Kasumi-1 (cell line): ENCODE measurements at places on chromosomes 16 and 17.

DNA sequence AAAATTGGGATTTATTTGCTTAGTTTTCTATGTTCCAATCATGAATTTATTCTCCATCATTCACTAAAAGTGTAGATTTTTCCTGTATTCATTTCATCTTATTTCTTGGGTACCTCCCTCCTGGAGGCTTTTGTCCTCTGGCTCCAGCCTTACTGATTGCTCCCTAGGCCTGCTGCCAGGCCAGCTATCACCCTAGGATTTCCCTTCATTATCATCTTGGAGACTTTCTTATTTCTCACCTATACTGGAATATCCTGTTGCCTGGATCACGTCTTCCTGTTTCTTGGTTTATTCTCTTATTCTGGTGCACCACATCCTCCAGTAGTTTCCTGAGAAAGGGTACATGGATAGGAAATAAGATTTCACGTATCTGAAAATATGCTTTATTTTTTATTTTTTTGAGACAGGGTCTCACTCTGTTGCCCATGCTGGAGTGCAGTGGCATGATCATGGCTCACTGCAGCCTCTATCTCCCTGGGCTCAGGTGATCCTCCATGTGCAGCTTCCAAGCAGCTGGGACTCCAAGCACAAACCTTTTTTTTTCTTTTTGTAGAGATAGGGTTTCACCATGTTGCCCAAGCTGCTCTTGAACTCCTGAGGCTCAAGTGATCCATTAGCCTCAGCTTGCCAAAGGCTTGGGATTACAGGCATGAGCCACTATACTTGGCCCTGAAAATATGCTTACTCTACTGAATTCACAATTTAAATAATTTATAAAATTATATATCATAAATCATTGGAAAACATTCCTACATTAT, 13.3 kb upstream of the KPNB1 start:
- no peak for DNase-seq

GRCh38 chr16:65015599-65015998, 106.3 kb downstream of the CDH11 start:
- no peak for DNase-seq

DNA sequence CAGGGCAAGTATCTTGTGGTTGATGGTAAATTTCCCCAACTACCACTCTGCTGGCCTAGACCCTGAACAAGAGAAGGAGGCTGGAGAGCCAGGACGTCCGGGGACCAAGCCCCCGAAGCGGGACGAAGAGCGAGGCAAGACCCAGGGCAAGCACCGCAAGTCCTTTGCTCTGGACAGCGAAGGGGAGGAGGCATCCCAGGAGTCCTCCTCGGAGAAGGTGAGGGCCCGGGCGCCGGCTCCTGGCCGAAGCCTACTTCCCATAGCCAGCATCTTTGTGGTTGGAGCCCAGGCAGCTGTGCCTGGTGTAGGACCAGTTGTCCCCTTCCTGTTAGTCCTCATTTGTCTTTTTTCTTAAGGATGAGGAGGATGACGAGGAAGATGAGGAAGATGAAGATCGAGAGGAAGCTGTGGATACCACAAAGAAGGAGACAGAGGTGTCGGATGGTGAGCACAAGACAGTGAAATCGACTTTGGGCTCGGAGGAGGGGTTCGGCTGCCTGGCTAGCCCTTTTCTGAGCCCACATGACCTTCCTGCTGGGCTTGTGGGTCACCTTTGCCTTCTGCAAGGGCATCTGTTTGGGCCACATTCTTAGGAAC, 11.8 kb downstream of the SETD1A start:
- DNase-seq = no peak

DNA sequence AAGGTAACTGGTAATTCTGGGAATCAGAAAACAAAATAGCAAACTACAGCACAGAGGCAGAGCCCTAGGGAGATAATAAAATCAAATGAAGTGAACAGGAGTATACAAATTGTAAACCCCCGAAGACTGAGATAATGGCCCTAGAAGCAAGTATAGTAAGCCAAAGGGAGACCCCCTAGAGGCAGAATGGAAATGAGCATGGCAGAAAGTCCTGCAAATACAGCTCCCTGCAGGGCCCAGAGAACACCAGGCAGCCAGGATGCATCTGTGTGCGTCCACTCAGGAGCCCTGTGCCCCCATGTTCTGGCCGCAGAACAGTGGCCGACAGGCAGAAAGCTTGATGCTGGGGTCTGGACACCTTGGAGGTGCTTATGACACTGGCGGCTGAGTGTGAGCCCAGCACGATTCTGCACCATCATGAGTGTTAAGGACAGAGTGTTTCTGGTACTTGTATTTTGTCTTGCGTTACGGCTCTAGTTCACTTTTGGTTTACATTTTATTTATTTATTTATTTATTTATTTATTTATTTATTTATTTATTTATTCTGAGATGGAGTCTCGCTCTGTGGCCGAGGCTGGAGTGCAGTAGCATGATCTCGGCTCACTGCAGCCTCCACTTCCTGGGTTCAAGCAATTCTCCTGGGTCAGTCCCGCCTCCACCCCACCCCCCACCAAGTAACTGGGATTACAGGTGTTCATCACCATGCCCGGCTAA, 48.7 kb downstream of the RGS9 start:
- no peak for DNase-seq

GRCh38 chr16:26993511-26993910, 73.2 kb upstream of the C16orf82 start:
- no peak for DNase-seq
